ENCODE measurements at places on chromosomes 3 and 15.

DNA sequence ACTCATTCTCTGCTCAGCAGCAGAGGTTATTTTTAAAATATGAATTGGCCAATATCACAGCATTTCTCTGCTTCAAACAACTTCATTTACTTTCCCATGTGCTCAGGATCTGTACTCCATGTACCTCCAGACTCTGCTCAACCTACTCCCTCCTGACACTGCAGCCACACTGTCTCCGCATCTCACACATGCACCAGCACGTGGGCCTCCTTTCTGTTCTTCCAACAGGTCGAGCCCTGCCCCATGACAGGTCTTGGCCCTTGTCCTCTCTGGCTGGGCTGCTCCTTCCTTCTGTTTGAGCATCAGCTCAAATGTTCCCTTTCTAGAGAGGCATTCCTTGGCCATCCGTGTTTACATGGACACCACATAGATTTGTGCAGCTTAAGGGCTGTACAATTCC is 195.7 kb downstream of the EBLN2 start:
- no peak for DNase-seq

DNA sequence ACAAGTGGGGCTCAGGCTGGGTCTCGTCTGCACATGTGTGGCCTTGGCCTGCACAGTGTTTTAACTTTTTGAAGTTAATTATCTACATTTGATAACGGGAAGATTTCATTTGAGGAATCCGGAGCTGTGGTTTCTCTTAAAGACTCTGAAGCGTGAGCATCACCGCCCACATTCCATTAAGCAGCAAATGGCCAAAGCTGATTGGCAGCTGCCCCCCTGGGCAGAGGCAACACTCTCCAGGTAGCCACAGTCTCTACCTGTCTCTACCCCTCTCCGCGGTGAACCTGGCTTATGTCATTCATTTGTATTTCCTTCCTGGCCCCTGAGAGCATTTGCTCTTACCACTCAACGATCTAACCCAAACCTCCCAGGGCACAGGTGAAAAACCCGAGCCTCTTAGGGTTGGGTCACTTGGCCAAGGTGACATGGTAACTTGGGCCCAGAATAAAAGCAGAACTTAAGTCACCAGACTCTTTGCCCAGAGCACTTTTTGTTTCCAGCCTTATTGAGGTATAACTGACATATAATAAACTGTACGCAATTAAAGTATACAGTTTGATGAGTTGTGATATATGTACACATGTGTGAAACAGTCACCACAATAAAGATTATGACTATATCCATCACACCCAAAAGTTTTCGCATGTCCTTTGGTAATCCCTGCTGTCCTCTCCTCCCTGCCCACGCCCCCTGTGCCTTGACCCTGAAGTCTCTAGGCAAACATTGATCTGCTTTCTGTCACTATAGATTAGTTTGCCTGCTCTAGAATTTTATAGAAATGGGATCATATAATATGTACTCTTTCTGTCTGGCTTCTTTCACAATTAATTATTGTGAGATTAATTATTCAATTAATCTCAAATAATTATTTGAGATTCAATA is 245.7 kb upstream of the HES1 start:
- DNase-seq = no peak

GRCh38 chr3:52147804-52148203 is 6.4 kb downstream of the POC1A start:
- DNase-seq = no peak

- DNase-seq = no peak
These were observed 216.9 kb downstream of the ATP8B4 start for GRCh38 chr15:49901996-49902684.

- DNase-seq = no peak
These were observed 5.4 kb downstream of the PCBP4 start for GRCh38 chr3:51961602-51962569.

DNA sequence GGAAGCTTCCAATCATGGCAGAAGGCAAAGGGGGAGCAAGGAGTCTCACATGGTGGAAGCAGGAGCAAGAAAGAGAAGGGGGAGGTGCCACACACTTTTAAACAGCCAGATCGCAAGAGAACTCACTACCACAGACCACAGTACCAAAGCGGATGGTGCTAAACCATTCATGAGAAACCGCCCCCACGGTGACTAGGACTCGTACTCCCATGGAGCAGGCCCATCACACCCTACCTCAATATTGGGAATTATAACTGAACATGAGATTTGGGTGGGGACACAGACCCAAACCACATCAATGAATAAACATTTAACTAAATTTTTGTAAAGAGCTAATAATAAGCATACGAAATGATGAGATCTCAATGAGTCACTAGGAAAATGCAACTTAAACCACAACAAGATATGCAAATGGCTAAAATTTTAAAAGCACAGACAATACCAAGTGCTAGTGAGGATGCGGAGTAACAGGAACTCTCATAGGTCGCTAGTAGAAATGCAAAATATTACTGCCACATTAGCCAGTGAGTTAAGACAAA is 10.0 kb downstream of the MRPS25 start:
- no peak for DNase-seq
